Uterus (tissue), 4 donors: ENCODE measurements at places on chromosomes 5 and 9.

DNA sequence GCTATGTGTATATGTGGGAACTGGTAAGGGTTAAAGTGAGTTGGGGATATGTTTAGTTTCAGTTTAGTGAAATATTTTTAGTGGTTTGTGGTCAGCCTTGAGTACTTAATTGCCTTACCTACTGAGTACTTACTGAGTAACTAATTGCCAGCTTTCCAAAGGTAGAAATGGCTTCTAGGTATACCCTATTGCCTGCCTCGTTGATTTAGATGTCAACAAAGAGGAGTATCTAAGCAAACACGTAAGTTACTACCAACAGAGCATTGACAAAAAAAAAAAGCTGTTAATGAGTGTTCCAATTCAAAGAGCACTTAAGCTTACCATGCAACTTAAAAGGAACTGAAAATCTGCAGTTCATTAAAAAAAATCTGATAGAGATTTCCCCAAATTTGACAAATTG lies 8.8 kb downstream of the ATP10B start:
- DNase-seq, result no peak

DNA sequence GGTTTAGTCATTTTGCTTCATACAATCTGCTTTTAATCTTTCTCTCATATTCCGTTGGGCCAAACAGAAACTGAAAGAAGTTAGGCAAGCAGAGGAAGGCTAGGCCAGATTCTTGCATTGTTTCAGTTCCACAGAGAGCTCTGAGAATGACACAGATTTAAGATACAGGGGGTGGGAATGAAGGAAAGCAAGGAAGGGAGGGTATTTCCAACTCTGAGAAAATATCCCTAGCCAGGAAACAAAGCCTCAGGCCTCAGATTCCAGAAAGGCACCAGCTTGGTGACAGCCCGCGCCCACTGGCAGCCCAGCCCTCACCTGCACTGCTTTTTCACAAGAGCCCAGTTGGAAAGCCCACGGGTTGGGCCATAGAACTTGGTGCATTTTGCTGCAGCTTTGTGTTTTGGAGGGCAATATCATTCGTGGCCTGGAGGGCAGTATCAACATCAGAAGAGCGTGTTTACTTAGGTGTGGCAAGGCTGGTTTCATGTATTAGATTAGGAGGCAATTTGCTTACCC lies 63.5 kb downstream of the ENC1 start:
- DNase-seq, result no peak

DNA sequence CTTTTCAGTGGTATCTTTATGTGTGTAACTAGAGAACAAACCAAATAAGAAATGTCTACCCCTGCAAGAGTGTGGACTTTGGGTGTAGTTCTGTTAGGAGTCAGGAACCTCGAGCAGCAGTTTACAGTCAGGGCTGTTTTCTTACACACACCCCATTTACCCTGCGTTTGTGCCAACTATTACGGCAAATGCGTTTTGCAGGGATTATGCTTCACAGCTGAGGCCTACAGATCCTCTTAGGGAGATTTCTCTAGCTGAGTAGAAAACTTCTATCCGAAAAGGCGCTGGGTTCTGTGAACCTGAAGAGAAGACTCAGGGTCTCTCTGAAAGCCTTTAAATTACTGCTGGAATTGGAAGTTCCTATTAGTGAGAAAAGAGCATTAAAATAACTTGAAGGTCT lies 51.4 kb downstream of the ACER2 start:
- no peak for DNase-seq

DNA sequence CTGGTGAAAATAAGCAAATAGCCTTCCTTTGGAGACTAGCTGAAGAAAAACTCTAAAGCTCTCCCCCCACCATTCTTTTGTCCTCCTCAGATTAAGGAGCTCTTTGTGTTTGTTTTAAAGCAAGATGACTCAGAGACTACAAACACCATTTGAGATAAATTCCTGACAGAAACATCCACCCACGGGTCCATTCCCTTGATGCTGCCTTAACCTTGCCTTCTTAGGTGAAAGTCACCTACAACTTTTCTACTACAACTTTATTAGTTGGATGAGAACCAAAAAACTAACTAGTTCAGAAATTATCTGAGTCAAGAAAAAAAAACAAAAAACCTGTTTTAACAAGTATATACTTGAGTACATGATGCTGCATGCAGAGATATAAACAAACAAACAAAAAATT lies 831.1 kb downstream of the NR2F1-AS1 start:
- no peak for DNase-seq

- DNase-seq, result no peak
Observed at GRCh38 chr5:97476852-97477534, 293.9 kb upstream of the RIOK2 start.

- DNase-seq, result no peak
Observed at GRCh38 chr5:178454303-178454702, 135.9 kb downstream of the COL23A1 start.

GRCh38 chr5:14400085-14400484 lies 181.5 kb upstream of the OTULINL start:
- no peak for DNase-seq

DNA sequence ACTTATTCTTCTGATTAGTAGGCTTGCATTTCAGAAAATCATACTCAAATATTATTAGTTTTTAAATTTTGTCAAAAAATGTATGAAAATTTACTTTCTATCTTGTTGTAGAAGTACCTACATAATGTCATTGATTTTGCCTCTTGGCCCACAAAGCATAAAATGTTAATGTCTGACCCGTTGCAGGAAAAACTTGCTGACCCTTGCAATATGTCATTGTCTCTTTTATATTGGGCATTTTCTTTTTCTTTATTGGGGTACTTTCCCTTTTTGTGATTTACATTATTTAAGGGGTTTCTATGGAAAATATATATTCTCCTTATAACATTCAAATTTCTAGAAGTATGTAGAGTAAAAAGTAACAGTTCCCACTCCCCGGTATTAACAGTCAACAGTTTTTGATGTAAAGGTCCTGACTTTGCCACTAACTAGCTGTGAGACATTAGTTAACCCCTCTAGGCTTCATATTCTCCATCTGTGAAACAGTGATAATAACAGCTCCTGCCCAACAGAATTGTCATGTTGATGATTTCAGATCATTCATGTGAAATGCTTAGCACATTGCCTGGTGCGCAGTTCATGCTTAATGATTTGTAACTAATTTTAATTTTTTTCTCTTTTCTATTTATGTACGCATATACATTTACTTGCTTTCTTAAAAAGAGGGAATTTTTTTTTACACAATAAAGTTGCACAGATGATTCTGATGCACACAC lies 243.2 kb downstream of the ARHGAP26 start:
- DNase-seq, result no peak

DNA sequence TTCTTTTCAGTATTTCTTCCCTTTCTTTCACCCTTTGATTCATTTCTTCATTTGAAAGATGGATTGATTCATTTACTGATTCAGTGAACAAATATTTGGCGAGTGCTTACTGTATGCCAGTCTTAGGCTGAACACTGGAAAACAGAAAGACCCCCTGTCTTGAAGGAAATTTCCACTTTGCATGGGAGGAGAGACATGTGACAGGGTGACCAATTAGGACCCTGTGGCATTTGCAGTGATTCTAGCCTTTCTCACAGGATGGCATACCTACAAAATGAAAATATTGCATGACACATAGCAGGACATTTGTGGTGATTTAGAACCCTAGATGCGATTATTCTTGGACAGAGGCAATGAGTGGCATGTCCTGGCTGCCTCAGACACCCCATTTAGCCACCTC lies 407.2 kb upstream of the SGCD start:
- DNase-seq, result no peak

- no peak for DNase-seq
Observed at GRCh38 chr5:68440651-68441050, 225.1 kb downstream of the PIK3R1 start.

DNA sequence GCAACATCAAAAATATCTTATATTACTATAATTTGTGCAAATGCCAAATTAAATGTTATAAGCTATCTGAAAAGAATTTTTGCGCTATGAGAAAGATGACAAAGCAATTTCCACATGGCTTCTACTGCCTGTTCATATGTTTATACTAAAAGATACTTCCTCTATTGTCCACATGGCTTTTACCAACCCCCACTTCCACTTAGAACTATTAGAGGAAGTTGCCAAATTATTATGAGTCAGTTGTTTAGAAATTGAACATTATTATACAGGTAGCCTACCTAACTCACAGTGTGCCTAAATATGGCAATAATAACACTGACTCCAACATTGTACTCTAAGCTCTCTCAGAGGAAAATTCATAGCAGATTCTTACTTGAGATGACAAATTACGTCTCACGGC lies 37.6 kb upstream of the SLC27A6 start:
- DNase-seq, result no peak

DNA sequence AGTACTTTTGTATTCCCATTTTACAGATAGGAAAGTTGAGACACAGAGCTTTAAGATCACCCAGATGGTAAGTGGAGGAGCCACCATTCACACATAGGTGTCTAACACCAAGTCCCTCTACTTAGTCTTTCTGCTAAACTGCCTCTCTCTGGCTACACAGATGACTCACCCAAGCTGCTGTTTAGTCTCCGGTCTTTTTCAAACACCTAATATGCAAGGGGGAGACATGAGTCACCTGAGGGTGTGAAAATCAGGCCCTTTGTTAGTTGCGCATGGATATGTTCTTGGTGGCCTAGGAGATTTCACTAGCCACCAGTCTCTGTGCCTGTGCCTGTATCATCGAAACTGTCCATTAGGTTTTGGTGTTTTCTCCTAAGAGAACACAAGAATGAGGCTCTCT lies 117.8 kb downstream of the MAST4 start:
- DNase-seq, result no peak

- DNase-seq, result peak; percentile 20
Observed at GRCh38 chr9:6715755-6716643, 41.8 kb upstream of the KDM4C start.

DNA sequence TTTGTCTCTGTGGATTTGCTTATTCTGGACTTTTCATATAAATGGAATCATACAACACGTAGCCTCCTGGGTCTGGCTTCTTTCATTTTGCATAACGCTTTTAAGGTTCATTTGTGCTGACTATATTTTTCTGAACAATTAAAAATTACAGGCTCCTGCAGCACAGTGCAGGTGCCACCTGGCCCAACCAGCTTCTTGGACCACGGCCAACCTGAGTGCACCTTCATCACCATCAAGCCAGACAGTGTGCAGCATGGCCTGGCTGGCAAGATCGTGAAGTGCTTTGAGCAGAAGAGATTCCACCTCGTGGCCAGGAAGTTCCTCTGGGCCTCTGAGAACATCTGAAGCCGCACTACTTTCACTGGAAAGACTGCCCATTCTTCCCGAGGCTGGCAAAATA lies 53.5 kb upstream of the COL15A1 start:
- no peak for DNase-seq

DNA sequence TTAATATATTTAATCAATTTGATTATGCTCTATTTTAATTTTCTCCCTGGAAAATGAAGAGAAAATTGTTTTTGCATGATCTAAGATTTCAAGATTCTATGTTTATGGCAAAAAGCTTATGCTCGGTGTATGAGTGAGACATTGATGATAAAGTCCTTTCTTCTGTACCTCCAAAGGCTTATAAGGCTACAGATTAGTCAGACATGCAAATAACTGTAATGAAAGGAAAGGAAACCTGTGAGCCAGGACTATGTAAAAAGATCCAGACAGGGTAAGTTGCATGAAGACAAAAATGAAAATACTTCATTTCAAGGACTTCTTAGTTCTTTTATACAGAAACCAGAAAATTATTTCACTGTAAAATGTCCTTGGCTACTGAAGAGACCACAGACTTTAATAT lies 52.2 kb upstream of the EDIL3 start:
- DNase-seq, result no peak

DNA sequence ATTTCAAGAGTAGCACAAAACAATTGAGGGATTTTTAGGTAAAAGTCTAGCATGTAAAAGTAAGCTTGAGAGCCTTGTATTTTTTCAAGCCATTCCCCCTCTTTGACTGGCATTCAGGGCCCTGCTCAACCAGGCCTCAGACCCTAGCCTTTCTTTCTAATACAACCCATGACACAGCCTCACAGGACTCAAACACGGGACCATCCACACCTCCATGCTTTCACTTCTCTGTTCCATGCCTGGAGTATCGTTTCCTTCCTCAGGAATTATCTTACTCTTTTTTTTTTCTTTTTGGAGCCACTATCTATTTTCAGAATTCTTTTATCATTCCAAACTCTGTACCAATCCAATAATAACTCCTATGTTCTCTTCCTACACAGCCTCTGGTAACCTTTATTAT lies 560.2 kb upstream of the CLINT1 start:
- DNase-seq, result no peak

DNA sequence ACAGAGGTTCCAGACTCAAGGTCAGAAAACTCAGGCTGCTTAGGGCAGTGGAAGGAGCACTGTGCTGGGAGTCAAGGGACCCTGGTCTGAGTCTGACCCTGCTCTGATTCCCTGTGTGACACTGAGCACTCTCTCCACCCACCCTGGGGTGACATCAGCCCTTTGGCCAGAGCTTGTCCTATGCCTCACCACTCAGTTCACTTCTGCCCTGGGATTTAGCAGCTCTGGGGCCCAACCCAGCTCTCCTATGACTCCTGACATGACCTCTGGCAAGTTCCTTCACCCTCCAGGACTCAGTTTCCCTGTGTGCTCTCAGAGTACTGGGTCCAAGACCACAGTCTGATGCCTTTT lies 63.9 kb downstream of the FAM114A2 start:
- DNase-seq, result no peak

DNA sequence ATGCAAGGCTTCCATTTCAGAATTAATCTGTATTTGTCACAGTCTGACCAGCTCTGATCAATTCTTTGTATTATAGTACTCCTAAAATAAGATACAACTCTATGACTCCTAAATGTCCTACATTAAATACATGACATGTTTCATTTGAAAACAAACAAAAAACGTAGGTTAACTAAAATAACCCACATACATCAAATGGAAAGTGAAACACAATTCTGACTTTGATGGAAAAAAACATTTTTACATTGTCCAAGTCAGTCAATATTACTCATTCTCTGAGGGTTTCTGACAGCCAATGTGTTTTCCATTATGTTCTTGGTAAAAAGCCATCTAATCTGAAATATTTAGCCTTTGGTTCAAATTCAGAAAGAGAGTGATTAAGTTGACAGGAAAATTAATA lies 8.7 kb downstream of the HMGCS1 start:
- no peak for DNase-seq

- DNase-seq, result no peak
Observed at GRCh38 chr9:124606027-124606426, 98.8 kb upstream of the NR5A1 start.

- no peak for DNase-seq
Observed at GRCh38 chr9:73133921-73134407, 17.7 kb upstream of the ANXA1 start.

DNA sequence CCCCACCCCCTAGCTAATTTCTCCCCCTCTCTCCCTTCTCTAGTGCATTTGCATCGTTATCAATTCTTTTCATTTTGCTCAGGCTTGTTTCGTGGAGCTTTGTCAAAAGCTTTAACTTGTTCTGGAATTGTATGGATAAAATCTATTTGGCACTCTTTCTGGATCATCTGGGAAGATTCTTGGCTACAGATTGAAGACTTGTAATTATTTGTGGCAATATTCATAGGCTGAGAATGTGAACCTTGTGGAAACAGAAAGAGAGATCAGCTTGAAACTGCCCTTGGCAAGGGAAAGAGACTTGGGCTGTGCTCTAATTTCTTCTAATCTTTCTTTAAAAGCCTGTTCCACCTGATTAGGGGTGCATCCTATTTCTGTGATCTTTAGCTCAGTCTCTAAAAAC lies 340.6 kb upstream of the DAB2 start:
- no peak for DNase-seq
